GM12892 (cell line): ENCODE measurements at places on chromosomes 2 and 18.

GRCh38 chr2:46098621-46099062 is 198.6 kb upstream of the EPAS1 start:
- DNase-seq: no peak

DNA sequence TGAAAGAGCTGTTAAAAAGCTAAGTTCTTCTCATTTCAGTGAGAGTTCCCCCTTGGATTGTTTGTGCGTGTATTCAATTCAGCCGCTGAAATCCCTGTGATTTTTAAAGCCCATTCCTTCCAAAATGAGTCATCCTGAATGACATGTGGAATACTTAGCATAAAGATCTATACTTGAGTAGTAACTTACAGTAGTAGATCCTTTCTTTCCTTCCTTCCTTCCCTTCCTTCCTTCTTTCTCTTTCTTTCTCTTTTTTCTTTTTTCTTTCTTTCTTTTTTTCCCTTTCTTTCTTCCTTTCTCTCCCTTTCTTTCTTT is 18.2 kb upstream of the SOX11 start:
- no peak for DNase-seq

DNA sequence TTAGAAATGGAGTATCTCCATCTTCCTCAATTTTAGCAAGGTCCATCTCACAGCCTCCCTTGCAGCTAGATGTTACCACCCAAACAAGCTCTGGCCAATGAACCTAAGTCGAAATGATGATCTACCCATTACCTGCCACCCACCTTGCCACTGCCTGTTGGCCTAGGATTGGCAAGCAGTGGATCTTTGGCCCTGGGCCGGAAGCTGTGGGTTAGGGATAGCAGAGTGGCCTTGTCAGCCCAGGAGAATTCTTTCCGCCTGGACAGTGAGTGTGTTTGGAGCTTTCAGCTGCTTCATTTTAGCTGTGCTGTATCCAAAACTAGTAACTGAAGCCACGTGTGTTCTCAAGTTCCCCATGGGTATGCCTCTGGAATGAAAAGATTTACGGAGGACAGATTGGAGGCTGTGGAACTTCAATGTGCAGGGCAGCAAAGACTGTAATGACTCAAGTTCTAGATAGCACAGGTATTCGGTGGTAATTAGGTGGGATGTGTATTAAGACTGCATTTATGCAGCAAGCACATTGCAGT is 7.7 kb upstream of the PARD6G start:
- no peak for DNase-seq

GRCh38 chr2:173271135-173271534 is 83.5 kb upstream of the CDCA7 start:
- DNase-seq: no peak

GRCh38 chr2:104861351-104862057 is 7.6 kb downstream of the POU3F3 start:
- DNase-seq: no peak

- no peak for DNase-seq
Observed at GRCh38 chr2:15160201-15160991, 400.7 kb downstream of the NBAS start.

DNA sequence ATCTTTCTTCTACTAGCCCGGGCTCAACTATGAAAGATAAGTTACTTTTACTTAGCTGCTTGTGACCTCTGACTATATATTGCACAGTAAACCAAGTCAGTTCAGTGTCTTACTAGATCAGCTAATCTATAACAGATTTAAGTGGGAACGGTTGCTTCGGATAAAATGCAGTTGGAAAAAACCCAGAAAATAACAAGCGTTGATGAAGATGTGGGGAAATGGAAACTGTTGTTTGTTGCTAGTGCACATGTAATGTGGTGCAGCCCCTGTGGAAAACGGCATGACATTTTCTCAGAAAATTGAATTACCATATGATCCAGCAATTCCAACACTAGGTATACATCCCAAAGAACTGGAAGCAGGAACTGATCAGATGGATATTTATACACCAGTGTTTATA is 248.5 kb downstream of the PRKCE start:
- DNase-seq: no peak

DNA sequence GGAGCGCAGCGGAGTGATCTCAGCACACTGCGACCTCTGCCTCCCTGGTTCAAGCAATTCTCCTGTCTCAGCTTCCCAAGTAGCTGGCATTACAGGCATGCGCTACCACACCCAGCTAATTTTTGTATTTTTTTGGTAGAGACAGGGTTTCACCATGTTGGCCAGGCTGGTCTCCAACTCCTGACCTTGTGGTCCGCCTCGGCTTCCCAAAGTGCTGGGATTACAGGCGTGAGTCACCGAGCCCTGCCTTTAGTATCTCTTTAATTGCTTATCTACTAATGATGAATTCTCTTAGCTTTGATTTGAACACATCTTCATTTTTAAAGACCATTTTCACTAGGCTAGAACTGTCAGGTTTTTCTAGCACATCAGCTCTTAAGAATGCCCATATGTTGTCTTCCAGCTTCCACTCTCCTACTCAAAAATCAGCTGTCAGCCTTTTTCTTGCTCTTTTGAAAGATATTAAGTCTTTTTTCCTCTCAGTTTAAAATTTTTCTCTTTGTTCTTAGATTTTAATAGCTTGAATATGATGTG is 16.1 kb upstream of the MFSD2B start:
- no peak for DNase-seq

DNA sequence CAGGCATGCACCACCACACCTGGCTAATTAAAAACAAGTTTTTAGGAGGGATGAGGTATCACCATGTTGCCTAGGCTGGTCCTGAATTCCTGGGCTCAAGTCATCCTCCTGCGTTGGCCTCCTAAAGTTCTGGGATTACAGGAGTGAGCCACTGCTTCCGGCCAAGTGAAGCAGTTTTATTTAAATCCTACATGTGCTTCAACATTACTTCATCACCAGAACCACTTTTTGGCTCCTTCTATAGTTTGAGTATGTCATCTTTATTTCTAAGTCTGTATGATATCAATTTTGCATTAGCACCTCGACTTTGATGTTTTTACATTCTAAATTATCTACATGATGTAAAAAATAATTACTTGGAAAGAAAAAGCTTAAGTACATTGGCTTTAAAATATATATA is 144.3 kb downstream of the FMNL2 start:
- no peak for DNase-seq

DNA sequence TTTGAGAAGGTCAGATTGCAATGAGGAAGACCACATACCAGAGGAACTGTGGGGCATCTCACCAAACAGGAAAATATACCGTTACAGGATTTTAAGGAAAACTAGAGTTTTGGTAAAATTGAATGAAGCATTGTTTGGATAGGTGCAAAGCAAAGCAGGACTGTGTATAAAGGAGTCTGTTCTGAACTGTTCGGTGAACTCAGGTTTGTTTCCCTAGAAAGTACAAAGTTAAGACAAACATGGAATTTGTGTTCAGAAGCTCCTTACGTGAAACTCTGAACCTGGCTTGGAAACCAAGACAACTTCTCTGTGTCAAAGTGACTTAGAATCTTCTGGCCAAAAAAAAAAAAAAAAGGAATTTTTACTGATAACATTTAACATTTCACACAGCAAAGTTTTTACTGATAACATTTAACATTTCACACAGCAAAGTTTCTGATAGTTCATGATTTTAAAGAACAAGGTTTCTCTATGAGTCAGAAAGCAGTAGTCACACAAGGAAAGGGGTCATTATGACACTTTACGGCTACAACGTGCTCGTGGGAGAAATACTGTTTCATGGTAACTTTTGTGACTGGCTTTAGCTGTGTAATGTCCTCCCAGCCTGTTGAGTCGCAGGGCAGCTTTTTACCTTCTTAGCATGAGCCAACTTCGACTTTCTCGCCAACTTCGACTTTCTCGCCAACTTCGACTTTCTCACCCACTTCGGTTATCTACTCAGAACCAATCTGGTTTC is 21.2 kb upstream of the TET3 start:
- DNase-seq: no peak

- DNase-seq: no peak
Observed at GRCh38 chr2:96618596-96619283, 19.4 kb downstream of the KANSL3 start.

DNA sequence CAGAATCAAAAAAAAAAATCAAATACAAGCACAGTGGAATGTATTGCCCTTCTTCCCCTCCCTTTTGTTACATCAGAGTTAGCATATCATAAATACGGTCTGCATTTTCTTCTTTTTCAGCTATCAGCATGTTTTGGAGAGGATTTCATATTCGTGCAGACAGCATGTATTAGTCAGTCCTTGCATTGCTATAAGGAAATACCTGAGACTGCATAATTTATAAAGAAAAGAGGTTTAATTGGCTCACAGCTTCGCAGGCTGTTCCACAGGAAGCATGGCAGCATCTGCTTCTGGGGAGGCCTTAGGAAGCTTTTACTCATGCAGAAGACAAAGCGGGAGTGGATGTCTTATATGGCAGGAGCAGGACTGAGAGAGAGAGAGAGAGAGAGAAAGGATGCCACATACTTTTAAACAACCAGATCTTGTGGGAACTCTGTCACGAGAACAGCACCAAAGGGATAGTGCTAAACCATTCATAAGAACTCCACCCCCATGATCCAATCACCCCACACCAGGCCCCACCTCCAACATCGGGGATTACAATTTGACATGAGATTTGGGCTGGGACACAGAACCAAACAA is 8.9 kb downstream of the IL1B start:
- DNase-seq: no peak

GRCh38 chr18:44651918-44652572 is 28.6 kb upstream of the SETBP1 start:
- DNase-seq: no peak

GRCh38 chr2:217990791-217991465 is 11.9 kb downstream of the TNS1 start:
- DNase-seq: no peak
